ENCODE measurements at places on chromosomes 2 and 18.

DNA sequence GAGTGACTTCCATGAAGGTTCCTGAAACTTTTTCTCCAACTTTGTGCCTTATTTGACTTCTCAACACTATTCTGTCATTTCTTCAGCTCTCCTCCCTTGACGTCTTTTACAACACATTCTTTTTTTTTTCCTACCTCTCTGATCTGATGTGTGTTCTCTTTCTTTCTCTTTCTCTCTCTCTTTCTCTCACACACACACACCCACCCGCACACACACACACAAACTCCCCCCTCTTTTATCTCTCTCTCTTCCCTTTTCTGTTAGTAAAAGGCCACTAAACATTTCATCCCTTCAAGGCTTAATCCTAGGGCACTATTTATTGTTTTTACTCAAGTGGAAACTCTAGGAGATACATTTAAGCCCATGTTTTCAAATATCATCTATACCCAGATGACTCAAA lies 107.8 kb upstream of the CNTNAP5 start:
- no peak for DNase-seq

GRCh38 chr18:75173125-75173432 lies 35.9 kb downstream of the PTGR3 start:
- no peak for DNase-seq

GRCh38 chr2:20657522-20658235 lies 6.8 kb upstream of the HS1BP3 start:
- no peak for DNase-seq

GRCh38 chr2:16417726-16418125 lies 247.9 kb downstream of the CYRIA start:
- DNase-seq = no peak

GRCh38 chr2:25833566-25833965 lies 44.7 kb downstream of the ASXL2 start:
- peak; percentile 48 for DNase-seq

DNA sequence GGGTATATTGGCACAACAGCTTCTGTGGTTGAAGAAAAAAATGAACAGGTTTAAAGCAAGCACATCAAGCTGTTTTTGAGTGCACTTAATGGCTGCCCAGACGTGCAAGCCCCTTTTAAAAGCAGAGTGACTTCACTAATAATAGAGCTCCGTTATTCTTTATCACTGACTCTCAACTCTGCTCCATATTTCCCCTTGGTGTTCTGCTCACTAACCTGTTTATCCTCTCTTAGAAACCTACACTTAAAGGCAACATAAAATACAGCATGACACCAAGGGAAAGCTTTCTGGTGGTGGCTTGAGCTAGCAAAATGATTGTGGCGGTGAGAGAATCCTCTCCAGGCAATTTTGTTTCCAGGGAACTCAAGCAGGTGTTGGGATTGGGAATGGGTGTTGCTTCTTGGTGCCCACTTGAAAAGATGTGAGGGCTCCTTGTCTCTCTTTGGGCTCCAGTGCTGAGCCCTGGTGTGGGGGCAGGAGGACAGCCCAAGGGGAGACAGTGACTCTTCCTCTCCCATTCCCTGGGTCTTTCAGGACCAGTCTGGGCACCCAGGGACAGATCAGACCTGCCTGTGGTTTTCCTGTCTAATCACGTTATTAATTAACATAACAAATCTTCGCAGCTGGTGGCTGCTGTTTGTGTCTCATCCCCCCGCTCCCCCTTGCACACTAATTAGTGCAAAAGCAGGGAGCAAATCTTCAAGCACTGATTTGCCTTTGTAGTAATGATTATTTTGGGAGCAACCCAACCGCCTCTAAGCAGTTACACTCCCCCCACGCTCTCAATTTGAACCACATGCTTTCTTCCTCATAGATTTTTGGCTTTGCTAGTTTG lies 289.4 kb upstream of the CXCR4 start:
- no peak for DNase-seq

DNA sequence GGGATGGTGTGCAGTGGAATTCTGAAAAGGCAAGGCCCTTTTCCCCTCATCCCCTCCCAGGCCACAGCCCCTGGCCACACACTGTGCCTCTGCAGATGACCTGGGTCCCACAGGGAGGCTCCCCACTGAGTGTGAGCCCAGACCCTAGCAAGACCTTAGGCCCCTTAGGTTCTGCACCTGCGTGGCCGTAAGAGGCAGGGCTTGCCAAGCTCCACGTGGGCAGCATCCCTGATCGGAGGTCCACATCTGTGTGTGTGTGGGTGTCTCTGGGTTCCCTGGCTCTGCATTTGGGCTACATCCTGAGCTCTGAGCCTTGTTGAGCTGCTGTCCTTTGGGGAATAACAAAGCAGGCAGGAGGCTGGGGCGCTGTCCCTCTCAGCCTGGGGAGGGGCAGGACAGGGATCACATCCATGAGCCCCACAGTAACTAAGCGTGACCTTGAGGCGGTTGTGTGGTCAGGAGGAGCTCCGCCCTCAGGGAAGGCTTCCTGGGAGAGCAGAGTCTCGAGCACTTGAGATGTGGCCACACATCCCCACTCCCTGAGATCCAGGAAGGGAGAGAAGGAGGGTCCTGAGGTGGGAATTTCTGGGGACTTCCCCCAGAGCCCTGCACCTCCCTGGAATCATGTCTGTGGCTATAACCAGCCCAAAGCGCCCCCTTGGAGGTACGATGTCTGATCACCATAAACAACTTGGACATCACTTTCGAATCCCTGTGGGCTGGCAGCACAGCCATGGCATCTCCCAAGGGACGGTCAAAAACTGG lies 84.8 kb downstream of the STPG4 start:
- DNase-seq = no peak

DNA sequence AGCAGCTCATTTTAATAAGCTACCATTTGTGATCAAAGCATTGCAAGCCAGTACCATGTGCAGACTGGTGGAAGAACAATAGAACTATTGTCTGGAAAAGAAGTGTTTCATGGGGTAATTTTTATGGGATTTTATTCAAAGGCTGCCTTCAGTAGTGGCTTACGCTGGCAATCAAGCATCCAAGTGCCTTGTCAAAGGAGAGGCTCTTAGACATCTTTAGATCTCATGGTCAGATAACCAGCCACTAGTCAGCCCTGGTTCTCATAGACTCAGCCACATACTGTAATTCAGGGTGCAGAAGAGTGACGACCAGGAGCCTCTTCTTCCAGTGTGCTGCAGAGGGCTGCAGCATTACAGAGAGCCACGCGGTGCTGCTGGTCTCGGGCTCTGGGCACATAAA lies 98.5 kb upstream of the NOSTRIN start:
- no peak for DNase-seq

- DNase-seq = no peak
These were observed 175.4 kb upstream of the NETO1 start for GRCh38 chr18:73043211-73043610.

DNA sequence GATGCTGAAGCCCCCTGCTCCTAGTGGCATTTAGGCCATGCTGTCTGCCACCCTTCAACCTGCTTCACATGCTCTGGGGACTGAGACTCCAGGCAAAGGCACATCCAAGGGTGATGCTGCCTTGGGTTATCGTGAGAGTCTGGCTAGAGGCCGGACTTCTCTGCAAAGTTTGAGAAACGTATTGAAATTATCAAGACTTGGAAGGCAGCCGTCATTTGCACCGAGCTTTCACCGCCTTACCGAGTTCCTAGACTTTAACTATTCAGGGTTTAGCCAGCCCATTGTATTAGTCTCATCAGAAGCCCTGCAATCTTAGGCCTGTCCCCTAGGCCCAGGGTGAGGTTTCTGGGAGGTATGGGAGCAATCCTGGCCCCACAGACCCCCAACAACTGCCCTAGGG lies 34.0 kb downstream of the RDH14 start:
- no peak for DNase-seq

GRCh38 chr2:156189584-156189983 lies 142.9 kb downstream of the NR4A2 start:
- DNase-seq = no peak

DNA sequence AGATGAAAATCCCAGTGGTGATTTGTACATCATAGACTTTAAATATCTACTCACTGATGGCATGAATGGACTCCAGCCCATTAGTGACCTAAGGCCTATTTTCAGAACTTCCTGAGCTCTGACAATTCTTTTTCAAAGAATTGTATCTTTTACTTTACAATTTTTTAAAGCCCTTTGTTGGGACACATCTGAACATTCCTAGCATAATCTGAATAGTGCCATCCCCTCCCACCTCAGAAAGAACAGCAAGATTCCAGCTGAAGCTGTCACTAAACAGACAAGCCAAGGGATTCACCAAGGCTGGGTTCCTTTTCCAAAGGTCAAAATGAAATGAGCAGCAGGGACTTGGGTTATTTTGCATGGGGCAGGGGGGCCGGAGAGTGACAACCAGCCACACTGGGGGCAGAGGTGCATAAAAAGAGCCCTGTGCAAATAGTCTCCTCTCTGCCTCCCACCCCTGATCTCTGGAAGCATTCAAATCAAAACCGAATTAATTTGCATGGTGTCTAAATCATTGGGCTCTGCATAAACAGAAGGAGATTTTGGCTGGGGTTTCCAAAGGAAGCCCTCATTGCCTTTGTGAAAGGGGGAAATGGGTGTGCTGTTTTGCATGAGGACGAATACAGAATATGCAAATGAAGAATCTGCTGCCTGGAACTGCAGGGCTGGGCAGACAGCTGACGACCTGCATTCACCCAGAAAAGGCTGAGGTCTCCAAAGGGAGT lies 17.2 kb downstream of the EPHA4 start:
- no peak for DNase-seq

DNA sequence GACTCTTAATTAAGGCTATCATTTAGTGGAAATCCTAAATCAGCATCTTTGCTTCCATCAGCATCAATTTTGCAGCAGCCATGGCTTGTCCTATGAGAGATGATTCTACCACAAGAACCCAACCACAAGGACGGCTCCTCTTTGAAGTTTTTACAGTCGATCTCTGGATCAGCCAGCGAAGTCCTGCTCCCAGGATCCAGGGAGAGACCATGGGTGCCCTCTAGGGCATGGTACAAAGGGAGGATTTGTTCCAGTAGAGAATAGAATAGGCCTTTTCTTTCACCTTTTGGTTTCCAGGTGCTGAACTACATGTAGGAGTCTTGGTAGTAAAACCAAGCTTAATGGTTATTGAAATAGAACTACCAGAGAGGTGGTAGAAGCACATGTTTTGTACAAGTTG lies 52.7 kb downstream of the TMEM200C start:
- DNase-seq = no peak

- peak; percentile 83 for DNase-seq
These were observed 13.2 kb upstream of the SEH1L start for GRCh38 chr18:12934454-12935071.

GRCh38 chr18:50128506-50129271 lies 66.3 kb downstream of the MYO5B start:
- DNase-seq = no peak

- no peak for DNase-seq
These were observed 36.1 kb downstream of the MCFD2 start for GRCh38 chr2:46879511-46879910.

- no peak for DNase-seq
These were observed 7.2 kb upstream of the USP34 start for GRCh38 chr2:61478086-61478485.

- peak; percentile 24 for DNase-seq
These were observed 44.8 kb downstream of the NAB1 start for GRCh38 chr2:190693533-190694232.

- DNase-seq = no peak
These were observed 214.2 kb downstream of the DYSF start for GRCh38 chr2:71667256-71668182.

- DNase-seq = no peak
These were observed 45.6 kb upstream of the LPIN2 start for GRCh38 chr18:3058328-3059191.

DNA sequence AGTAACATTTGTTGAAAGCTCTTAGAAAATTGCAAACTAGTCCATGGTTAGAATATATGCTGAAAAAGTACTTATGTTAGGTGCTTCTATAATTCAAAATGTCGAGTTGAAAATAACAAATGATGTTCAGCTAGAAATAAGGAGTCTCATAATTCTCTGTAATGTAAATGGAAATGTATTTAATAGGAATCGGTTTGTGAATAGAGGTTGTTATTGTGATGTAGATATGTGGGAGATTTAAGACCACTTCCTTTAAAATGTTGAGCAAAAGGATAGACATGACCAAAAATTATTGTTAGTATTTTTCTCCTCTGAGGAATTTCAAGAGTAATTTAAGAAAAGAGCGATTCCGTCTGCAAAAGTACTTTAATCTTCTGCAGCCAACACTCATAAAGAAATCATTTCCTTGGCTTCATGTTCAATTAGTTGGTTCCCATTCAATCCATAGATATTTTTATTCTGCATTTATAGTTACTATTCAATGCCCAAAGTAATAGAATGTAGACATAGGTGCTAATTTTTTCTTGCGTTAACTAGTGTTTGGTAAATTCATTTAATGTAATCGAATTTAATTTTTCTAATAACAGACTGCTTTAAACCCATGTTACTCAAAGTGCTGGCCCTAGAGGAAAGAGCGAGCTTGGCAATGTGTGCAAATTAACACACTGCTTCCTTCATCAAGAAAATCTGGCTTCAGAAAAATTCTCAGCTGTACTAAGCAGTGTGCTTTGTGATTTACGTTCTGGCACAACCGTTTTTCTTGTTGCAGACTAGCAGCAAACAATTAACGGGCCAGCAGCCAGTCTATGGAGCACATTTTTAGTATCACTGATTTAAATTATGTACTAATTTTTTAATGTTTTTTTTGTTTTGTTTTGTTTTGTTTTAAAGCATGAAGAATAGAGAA lies 32.2 kb downstream of the FN1 start:
- no peak for DNase-seq

- DNase-seq = no peak
These were observed 3.4 kb downstream of the B4GALT6 start for GRCh38 chr18:31680831-31681568.

- no peak for DNase-seq
These were observed 40.1 kb downstream of the AOX1 start for GRCh38 chr2:200625958-200626363.

DNA sequence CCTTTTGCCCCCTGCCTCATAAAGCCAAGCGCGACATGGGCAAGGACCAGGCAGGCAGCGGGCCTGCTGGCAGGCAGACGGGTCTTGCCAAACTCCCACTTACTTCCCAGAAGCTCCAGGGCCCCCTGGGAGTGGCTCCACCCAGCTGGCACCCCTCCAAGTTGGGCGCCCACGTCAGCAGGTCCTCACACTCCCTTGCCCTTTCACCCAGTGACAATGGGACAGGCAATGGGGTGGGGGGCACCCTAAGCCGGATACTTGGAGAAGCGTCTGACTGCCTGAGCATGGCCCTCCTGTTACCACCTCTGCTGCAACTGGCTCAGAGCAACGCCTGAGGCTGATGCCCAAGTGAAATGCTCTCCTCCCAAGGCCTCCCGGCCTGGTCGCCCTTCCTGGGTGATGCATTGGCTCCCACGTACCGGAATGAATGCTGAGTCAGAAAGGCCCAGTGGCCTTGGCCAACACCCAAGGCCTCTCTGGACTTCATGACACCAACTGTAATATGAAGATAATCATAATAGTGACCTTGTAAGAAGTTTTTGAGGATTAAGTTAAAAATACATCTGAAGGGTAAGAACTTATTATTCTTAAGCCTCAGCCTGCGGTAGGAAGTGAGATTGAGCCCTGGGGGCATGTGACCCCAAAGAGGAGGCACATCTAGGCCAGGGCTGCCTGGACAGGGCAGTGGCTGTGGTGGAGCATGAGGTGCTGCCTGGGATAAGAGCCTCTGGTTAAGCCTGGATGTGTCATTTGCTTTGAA lies 31.6 kb downstream of the KCNK3 start:
- no peak for DNase-seq

All from activated CD4-positive, alpha-beta T cell treated with anti-CD3 and anti-CD28 coated beads for 48 hours (primary cell).